Endothelial cell (in vitro differentiated cells): ENCODE measurements at places on chromosomes 7 and 10.

DNA sequence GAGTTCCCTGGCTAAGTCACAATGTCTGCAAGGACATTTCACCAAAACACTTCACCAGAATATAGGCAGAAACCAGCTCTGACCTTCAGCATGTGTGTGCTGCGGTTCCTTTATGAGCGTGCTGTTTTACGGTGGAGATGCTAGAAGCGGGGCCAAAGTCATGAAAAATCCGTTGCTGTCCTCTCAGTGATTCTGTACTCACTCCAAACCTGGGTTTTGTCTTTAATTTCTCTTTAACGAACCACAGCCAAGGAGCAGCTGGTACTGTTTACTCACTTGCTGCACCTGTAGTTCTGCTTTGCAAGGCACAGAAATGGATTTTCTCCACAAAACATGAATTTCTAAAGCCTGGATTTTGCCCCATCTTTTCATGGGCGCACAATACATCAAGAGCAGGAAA lies 639.9 kb downstream of the PHTF2 start:
- DNase-seq: no peak

GRCh38 chr10:119049361-119049760 lies 19.8 kb downstream of the NANOS1 start:
- no peak for DNase-seq

- no peak for DNase-seq
Measured at GRCh38 chr7:157394246-157395191, 57.7 kb downstream of the DNAJB6 start.

GRCh38 chr7:7002418-7003062 lies 176.5 kb upstream of the CCZ1B start:
- no peak for DNase-seq

- no peak for DNase-seq
Measured at GRCh38 chr7:155298288-155298833, 683 bp downstream of the INSIG1 start.

DNA sequence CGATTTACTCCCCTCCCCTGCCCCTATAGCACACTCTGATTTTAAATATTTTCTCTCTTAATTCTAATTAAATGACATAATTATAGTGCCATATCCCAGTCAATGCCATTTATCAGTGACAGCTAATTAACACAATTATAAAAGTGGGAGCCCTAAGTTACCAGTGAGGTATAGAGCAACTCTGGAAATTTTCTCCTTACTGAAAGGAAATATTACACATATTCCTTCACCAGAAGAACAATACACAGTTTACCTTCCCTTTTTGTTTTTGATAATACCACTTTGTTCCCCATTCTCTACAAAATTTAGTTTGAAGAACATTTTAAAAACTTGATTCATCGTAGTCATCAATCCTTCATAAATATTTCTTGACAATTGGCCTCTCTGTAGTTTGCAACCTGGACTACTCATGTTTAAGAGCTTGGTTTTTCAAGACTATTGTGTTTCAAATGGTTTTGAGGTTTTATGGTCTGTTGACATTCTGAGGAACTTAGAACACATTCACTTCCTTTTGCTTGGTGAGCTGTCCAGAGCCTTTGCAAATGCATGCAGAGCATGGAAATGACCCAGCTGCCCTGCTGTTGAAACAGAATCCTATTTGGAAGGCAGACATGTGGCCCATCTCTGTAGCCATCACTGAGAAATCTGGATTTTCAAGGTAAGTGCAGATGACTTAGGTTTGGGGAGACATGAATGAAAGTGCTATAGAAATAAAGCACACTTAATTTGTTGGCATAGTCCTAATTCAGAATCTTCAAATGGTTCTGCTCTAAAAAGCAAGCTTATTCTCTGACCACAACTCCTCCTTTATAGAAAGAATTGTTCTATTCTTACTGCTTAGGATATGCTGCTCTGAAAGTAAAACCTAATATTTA lies at the start of gene GPR141:
TSS of gene GPR141 (plus strand) at position 521 of the 875 bp plus-strand sequence. CDS start 56,628 bp downstream, outside the sequence.
- DNase-seq: no peak

- no peak for DNase-seq
Measured at GRCh38 chr10:91115618-91116390, 104.7 kb upstream of the PCGF5 start.

- no peak for DNase-seq
Measured at GRCh38 chr10:110967645-110968044, 48.2 kb downstream of the SHOC2 start.

GRCh38 chr10:22317771-22318565 lies 1.8 kb downstream of the COMMD3 start:
- DNase-seq: no peak

DNA sequence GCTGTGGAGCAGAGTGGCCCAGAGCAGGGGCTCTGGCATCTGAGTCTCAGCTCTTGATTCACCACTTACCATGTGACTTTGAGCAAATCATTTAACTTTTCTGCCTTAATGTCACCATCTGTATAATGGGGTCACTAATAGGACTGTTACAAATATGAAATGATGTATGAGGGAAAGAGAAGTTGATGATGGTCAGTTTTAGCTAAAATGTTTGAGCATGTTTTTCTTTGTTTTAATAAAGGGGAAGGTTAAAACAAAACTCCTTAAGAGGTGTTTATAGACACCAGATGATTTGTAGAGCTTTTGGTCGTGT lies 81.0 kb downstream of the CCNY start:
- no peak for DNase-seq

DNA sequence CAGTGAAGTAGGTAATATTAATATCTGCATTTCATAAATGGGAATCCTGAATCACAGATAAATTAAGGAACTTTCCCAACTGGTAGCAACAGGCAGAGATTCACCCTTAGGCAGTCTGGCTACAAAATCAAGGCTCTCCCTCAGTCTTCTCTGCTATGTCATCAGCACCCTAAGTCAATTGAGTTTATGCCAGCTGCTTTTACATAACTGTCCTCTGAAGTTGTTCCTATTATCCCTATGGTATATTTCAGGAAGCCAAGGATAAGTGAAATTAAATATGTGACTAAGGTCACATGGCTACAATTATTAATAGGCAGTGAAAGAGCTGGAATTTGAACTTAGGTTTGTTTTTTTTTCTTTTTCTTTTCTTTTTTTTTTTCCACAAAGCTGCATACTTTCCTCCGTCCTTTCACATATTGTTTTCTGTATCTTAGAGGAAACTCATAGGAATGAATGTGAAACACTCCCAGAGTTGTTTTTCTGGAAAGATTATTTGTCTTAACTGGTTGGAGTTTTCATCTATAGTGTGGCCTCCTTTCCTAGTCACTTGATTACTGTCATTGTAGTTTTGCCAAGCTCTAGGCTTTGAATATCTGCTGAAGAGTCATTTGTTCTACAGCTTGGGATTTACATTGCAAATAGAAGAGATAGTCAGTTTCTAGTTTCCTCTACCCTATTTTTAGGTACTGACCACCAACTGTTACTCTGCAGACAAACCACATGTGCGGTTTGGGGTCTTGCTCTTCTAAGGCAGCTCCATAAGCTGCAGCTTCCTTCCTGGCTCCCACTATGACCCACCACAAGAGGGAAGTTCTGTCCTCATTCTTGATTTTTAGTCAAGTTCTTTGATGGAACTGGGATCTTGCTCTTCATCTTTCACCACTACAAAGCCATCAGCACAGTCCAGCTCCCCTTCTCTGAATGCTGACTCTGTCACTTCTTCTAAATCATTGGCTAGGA lies 338.0 kb upstream of the KIAA1217 start:
- DNase-seq: no peak

DNA sequence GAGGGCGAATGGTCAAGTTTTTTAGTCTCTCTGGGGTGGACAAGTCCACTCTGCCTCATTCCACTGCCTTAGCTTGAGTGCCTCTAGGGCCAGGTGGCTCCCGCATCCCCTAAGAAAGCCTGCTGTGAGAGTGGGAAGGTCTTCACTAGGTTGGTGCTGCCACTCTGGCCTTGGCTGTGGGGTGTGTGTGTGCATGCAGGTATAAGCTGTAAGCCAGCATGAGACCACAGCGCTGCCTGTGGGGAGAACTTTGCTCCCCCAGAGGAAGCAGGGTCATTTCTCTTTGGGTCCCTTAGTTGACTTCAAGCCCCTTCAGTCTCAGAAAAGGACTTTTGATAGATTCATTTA lies 25.5 kb upstream of the PCBD1 start:
- no peak for DNase-seq

- DNase-seq: no peak
Measured at GRCh38 chr7:139526578-139527544, 3.4 kb downstream of the CLEC2L start.

- DNase-seq: no peak
Measured at GRCh38 chr7:158992759-158993158, 136.4 kb downstream of the DYNC2I1 start.

GRCh38 chr7:48084727-48085432 lies 4.2 kb upstream of the UPP1 start:
- no peak for DNase-seq

DNA sequence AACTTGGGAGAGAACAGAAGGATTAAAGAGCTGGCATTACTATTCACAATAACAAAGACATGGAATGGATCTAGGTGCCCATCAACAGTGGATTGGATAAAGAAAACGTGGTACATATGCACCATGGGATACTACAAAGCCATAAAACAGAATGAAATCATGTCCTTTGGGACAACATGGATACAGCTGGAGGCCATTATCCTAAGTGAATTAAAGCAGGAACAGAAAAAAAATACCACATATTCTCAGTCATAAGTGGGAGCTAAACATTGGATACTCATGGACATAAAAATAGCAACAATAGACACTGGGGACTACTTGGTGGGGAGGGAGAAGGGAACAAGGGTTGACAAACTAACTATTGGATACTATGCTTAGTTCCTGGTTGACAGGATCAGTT lies 133.2 kb upstream of the ITGB1 start:
- DNase-seq: no peak

- DNase-seq: no peak
Measured at GRCh38 chr10:20970044-20970443, 72.9 kb upstream of the NEBL start.

DNA sequence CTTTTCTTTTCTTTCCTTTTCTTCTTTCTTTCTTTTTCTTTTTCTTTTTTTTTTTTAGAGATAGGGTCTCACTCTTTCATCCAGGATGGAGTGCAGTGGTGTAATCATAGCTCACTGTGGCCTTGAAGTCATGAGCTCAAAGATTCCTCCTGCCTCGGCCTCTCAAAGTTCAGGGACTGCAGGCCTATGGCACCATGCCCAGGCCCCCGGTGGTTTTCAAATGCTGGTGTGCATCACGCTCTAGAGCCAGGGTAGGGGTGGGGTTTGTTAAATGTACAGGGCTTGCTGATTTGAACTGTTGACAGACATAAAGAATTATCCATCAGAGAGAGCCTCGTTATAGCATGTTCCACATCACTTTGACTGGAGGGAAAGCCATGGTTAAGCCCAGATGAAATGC lies 5.8 kb downstream of the MINDY4 start:
- DNase-seq: no peak

DNA sequence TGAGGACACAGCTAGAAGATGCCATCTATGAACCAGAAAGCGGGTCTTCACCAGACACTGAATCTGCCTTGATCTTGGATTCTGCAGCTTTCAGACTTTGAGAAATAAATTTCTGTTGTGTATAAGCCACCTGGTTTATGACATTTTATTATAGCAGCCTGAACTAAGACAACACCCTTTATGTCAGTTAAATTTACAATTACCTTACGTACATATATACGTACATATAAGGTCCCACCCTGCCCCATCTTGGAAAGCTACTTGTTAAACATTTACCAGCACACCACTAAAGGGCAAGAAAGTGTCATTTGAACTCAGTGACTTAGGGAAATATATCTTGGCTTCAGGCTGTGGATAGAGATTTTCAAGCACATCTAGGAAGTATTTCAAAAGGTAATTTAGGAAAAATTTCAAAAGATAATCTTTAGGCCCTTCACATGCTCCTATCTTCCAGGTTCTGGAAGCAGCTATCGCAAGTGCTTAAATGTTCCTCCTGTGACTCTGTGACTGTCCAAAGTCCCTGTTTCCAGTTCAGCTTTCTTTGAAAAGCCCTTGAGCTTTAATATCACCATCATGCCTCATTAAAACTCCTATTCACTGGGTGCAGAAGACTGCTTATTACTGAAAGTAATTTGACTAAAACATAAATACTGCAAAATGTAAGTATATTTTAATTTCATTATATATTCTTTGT lies 9.6 kb upstream of the SRI start:
- no peak for DNase-seq

- no peak for DNase-seq
Measured at GRCh38 chr10:112235920-112236319, 47.3 kb upstream of the TECTB start.

DNA sequence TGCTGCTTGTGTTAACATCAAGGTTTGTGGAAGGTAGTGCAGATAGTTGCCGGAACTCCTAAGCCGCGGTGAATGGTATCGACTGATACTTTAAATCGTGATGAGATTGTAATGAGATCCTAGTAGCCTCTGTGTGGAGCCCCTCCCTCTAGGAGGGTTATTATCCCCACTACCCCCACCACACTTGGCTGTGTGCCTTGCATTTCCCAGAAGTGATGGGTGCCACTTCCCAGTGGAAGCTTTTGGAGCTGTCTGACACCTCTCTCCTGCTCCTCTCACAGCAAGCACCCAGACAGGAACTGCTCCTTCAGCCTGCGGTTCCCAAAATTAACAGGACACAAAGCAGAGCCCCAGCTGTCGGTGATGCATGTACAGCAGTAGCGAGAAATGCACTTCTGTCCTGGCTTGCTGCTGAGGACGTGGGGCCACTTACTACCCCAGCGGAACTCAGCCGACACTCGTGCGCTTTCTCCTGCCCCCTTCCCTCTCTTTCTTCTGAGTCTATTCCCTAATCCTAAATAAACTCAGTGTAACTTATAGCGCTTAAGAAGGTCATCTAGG lies 52.5 kb downstream of the PRKAG2 start:
- DNase-seq: no peak

DNA sequence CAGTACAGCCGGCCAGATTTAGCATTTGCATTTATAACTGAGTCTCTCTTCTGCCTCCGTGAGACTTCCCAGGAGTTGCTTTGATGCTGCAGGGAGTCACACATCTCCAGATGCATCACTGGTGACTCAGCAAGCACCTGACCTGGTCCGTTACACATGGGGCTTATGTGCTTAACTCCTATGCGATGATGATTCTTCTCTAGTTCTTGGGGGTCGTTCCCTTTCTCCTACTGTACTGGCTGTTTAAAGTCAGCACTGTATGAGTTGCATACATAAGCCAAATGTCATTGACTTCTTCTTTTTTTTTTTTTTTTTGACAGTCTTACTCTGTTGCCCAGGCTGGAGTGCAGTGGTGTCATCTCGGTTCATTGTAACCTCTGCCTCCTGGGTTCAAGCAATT lies 13.0 kb upstream of the AKR1E2 start:
- DNase-seq: no peak

DNA sequence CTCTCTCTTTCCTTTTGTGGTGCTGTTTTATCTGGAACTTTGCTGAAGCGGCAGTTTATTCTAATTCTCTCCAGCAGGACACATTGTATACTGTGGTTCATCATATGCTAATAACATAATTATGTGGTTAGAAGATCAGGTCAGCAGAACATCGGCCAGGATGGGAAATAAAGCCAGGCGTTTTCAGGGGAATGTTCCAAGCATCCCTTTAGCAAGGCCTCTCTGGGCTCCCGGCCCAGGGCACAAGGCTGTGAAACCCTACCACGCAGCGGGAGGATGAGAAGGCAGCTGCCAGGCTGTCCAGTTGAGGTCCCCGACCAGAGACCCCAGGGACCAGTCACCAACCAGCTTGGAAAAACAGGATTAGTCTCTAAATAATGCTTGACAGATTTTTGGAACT lies 112.2 kb upstream of the GALNT17 start:
- no peak for DNase-seq
